ENCODE measurements at places on chromosomes 2 and 18.

DNA sequence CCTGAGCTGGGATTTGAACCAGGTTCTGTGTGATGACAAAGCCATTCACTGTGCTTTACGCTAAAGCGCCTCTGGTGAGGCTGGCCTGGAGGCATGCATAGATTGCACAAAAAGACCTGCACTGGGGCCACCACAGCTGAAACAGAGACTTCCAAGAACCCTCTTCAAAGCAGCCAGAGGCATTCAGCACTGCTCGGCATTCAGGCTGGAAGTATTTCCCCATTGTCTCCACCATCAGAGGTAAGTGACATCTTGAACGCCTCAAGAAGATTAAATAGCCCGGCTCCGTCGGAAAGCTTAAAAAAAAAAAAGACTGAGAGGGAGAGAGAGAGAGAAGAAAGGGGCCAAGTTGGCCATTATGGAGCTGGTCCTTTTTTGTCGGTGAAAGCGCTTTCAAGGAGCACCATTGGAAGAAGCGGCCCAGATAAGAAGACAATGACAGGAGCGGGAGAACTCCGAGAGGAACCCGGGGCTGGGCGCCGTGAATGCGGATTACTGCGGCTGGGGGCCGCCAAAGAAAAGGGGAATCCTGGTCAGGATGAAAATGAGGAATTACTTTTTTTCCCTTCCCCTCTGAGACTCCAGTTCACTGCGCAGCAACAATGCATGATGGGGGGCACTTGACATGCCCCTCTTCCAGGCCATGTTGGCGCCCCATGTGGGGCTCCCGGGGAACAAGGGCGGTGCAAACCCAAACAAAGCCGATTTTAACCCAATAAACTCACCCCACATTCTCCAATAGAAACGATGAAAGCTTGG, 228.3 kb downstream of the MYCN start:
- no peak for DNase-seq

DNA sequence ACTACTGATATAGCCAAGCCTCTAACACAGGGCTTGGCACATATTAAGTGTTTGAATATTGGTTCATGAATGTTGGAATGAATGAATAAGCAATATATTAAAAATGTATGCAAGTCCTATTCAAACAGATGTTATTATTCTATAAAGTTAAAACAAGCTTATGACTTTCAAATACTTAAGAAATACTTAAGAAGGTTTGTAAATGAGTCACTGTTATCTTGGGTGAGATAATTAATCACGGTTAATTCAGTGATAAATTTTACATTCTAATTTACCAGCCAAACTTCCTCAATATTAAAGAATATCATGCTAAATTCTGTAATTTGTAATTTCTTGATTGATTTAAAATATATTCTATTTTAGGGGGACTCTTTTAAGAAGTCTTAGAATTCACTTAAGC, 74.8 kb downstream of the RBMS1 start:
- DNase-seq: no peak

- no peak for DNase-seq
Observed at GRCh38 chr2:147420517-147420916, 424.3 kb upstream of the ACVR2A start.

DNA sequence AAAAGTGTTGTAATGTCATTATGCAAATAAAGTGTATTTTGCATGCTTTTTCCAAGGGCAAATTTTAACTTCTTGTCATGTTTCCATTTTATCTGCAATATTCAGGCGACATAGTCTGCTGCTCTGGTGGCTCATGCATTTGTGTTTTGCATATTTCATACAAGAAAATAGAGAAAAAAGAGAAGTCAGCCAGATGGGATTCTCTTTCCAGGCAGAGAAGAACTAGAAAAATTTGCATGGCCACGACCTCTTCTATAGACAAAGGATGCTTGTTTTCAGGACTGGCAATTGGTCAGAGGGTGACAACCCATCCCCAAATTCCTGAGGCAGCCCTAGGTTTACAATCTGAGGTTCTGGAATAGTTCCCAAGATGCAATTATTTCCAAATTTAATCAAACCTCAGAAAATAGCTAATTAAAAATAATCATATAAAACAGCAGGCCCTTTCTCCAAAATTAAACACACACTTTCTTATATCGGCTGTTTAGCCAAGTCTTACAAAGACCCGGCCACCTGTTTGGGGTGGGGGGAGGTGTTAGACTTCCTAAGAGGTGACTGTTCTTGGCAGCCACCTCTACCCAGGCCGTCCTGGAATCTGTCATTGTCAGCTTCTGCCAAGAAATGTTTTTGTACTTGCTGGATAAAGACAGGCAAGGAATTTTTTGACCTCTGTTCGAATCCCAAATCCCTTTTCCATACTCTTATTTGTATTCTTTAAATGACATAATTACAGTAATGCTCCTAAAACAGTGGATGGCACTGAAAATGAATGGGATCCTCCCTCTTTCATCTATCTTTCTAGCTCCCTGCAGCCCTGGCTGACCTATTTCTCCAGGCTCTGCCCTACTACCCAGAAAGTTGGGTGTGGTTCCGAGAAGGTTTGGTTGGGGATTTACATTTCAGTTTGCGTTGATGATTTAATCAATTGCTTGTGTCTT, 20.8 kb upstream of the SOS1 start:
- DNase-seq: no peak

GRCh38 chr2:226079671-226080181, 680.2 kb downstream of the NYAP2 start:
- DNase-seq: no peak

GRCh38 chr2:190119257-190119656, 56.7 kb upstream of the MSTN start:
- DNase-seq: no peak

DNA sequence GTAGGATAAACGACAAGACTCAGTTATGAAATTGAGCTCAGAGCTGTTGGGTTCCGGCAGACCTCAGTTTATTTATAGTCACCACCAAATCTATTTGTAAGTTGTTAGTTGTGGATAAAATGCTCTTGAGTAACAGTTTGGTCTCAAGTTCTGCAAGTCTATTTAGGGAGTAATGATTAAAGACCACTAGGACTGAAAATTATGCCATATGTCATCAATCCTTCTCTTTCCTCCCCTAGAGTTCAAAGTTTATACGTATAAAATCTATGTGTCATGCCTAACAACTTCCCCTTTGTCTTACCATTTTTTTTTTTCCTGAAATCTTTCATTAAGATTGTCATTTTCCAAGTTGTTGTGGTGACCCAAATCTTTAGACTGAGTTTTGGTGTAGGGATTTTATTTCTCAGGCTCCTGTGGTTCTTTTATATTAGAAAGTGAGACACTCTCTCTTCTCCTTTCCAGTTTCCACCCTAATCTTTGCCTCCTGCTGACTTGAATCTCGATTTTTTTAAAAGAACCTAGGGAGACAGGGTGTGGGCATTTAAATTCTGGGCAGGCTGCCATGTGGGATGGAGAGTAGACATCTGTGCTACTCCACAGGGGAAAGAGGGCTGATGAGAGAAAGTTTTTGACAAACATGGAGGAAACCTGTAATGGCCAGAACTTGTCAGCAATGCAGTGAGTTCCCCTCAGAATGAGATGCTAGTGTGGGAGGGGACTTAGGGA, 51.0 kb downstream of the LAMA3 start:
- no peak for DNase-seq

GRCh38 chr2:106053116-106053515, 141.0 kb downstream of the UXS1 start:
- DNase-seq: no peak

All from stimulated activated CD4-positive, alpha-beta T cell treated with anti-CD3 and anti-CD28 coated beads, TNF-alpha, amount 100 ng/mL, for 4 hours (primary cell).